Dorsolateral prefrontal cortex (tissue), 122 donors: ENCODE measurements at places on chromosomes 6 and 20.

DNA sequence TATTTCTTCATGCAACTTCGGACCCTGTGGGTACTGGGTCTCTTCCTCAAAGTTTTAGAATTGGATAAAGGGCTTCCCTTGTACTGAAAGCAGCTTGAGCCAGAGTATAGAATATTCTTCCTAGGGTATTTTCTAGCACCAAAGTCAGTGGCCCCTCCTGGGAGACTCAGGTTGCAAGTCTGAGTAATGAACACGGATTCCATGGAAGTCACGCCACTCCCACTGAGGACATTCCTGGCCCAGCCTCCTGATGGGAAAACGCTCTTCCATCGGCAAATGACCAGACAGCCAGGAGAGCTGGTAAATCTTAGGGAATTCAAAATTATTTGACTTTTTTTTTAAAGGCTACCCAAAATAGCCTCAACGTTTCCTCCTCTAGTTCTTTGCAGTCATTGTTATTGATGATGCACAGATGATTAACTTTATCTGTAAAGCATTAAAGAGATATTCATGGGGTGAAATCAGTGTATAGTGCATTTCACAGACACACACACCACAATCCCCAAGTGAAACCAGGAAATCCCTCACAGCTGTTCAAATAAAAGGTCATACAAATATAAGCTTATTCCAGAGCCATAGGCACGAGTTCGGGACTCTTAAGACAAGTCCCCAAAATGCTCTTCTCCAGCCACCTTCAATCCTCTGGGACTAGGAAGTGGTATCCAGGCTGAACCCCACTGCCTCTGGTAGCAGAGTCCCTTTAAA, 248.8 kb downstream of the SOD2 start:
- no peak for DNase-seq

DNA sequence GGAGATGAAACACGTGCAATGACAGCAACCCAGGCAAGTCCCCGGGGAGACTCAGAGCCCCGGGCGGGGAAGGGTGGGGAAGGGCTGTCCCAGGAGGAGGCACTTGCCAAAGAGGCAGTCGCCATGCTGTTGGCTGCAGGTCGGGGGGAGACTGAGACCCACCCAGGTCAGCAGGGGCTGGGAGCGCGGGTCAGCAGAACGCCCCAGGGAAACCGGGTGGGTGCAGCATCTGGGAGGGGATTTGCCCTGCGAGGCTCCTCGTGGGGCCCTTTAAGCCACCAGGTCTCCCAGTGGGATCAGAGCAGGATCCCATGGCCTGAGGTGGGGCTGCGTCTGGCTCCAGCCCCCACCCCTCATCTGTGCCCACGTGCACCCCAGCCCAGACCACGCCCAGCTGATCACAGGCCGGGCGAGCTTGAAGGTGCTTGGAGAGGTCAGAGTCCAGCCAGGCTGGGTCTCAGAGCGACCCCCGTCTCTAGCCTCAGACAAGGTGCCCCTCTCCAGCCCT, 65.5 kb downstream of the YTHDF1 start:
- no peak for DNase-seq

DNA sequence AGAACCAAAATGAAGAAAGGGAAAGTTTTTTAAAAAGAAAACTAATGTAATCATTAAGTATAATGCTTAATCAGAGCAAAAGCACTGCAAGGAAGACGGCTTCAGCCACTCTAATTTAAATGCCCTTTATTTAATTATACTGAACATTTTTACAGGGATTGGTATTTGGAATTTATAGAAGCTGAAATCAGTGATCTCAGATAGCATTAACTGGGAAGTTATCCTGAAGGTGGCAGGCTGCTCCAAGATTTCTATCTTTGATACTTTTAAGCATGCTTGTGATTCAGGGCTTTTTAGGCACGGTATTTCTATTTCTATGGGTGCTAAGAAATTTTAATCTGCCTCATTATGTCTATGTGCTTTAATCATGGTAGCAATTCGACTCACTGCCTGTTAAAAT, 1.3 kb upstream of the NDUFAF4 start:
- DNase-seq: no peak

- DNase-seq: no peak
Measured at GRCh38 chr6:5072440-5072839, 12.7 kb upstream of the PPP1R3G start.

DNA sequence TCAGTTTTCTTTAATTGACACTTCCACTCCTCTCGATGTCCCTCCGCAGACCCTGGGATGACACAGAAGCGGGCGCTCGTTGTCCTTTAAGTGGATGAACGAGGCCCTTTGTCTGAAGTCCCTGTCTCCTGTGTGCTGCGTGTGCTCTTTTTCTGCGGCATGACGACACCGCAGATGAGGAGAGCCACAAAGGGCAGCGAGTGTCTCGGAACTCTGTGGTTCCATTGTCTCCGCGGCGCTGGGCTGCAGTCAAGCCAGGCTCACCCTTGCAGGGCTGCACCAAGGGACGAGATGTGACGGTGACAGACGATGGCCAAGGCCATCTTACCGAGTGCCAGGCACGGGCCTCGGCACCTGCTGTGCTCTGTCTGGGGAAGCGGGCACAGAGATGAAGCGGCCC, 10.6 kb downstream of the PRR18 start:
- DNase-seq: peak; percentile 84

DNA sequence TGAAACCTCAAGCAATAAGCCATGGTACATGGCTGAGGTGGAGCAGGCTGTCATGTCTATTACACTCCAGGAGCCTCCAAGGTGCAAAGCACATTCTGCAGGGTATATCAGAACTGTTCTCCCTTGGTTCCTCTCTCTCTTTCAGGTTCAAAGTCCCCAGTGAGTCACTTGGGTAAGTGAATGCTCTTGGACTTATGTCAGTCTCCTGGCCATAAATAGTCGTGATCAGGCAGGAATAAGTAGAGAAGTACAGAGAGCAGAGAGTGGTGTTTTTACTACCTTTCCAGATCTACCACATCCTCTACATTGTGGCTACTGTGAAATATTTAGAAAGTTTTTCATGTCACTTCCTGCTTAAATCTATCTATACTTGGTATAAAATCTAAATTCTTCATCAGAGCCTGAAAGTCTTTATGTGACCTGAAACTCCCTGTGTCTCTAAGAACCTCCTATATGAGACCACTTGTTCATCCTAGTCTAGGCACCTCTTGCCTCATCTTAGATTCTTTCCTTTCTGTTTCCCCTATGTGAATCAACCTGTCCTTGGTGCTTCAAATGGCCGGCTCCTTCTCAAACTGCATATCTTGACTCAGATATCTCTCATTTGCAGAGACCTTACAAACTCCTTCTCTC, 1077.6 kb upstream of the MAP3K7 start:
- DNase-seq: no peak

DNA sequence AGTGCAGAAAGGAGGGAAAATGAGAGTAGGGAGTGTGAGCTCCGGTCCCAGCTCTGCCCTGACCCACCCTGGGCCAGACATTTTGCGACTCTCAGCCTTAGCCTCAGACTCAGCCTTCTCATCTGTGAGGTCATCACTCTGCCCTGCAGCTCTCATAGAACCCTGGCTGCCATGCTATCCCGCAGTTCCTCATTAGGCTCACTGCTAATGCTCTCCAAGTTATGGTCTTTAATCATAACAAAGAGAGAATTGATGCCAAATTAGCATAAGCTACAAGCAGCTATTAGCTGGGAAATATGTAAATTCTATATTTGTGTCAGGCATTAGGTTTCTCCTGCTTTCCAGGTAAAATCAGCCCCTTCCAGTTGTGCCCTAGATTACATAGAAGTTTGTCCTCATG, 46.5 kb upstream of the MLN start:
- DNase-seq: no peak

- no peak for DNase-seq
Measured at GRCh38 chr6:139109558-139109957, 25.3 kb upstream of the HECA start.

DNA sequence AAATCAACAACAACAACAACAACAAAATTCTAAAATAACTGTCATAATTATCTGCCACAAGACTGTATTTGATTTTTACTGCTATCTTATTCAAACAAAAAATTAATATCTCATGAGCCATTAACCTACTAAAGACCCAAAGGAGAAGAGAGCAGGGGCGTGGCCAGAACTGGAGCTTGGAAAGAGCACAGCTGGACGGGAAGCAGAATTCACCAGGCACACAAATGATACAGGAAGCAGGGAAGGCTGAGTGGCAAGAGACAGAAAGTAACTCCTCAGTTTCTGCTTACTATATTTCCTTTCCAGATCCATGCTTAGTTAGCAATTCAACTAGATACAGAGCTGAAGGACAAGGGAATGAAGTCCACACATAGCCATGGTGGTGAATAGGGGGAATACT, 54.4 kb downstream of the FKBP5 start:
- DNase-seq: no peak
